ENCODE measurements at places on chromosomes 7 and 10.

GRCh38 chr7:92652536-92652935 is 62.3 kb upstream of the FAM133B start:
- DNase-seq = no peak

GRCh38 chr7:151394076-151395035 is 15.5 kb downstream of the WDR86 start:
- DNase-seq = no peak

GRCh38 chr10:85874208-85874607 is 492.4 kb downstream of the GRID1 start:
- DNase-seq = no peak

- DNase-seq = no peak
Measured at GRCh38 chr7:55127622-55128081, 108.8 kb downstream of the EGFR start.

DNA sequence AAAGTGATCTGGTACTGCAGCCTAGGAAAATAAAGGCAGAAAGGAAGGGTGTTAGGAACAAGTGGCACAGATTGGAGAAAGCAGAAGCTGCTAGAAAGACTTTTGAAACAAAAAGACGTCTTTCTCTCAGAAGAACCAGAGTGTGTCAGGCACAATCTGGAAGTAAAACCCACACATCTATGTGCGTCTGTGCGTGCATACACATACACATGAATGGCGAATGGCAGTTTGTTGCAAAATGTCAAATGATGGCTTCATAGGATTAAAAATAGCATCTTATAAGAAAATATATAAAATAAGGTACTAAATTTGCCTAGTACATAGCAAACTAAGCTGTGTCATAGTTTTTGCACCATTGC is 246.3 kb downstream of the CDK14 start:
- DNase-seq = no peak

DNA sequence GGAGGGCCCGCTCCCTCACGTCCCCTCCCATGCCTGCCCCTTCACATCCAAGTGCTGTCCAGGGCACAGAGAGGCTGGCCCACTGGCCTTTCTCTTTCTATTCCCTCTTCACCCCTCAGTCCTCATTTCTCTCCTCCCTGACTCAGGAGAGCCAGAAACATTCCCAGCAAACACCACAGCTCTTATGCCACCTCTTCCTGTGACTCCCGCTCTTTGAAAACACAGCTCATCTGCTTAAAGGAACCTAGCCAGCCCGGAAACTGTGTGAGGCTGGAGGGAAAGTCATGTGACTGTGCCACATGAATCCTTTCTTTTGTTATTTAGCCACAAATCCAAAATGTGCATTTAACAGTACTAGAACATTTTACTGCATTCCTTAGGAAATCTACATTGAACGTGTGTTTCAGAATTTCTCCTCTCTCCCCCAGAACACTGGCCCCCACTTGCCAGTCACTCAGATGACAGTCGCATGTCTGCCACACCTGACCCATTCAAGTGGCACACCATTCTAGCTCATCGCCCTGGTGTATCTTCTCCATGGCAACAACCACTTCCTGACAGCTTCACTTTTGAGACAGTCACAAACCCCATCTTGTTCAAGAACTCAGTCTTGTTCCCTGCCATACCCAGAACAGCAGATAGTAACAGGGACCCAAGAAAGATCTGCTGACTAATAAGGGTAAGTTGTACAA is 42.8 kb downstream of the GRB10 start:
- DNase-seq = peak; percentile 86

GRCh38 chr10:44993922-44994751 is 6.6 kb upstream of the ZNF22 start:
- no peak for DNase-seq

GRCh38 chr10:7408291-7409044 is 2.4 kb downstream of the SFMBT2 start:
- peak; percentile 43 for DNase-seq

DNA sequence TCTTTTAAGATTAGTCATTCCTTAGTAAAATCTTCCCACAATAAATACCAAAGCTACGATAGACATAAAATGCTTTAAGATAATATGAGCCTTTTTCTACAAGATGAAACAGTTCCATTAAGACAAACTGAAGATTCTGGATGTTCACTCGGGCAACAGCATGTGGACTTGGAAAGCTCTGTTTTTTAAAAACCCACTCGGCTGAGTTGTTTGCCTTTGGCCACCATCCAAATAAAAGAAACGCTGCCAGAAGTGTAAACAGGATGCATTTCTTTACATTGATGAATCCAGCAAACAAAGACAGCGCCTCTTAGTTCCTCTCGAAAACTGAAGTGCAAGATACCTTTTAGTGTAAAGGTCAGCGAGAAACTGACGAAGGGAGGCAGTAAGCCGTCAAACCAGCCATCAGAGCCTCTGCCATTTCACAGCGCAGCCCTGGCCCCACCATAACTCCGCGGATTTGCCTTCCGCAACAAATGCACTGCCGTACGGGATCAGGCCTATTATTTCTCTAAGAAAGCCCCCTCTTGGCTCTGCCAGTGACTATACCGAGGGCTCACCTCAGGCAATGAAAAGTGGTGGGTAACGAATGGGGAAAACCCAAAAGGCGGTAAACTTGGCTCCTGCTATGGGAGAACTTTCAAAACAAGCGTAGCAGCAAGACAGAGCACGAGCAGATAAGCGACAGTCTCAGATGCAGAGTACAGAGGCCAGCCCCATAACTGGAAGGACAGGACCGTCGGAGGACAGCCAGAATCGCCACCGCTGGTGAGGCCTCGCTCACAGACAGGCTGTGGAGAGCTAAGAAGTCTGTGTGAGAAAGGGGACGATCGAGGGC is 41.4 kb downstream of the GNA12 start:
- no peak for DNase-seq

GRCh38 chr10:49237985-49238384 is 49.8 kb upstream of the TMEM273 start:
- DNase-seq = no peak

DNA sequence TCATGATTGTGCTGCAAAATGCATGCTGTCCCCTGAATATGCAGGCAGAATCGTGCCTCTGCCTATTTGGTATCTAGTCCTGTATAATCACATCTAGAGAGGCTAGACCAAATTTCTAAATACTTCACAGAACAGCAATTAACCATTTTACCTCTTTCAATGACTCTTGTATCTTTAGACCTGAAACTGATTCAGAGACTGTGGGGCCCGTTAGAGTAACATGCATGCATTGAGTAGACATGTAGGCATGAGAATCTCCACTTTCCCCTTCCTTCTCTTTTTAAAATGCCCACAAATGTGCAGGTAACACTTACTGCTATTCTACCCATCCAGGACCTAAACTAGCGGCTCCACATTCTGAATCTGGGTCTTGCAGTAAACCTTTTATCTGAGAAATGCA is 8.8 kb downstream of the ZNF92 start:
- no peak for DNase-seq

DNA sequence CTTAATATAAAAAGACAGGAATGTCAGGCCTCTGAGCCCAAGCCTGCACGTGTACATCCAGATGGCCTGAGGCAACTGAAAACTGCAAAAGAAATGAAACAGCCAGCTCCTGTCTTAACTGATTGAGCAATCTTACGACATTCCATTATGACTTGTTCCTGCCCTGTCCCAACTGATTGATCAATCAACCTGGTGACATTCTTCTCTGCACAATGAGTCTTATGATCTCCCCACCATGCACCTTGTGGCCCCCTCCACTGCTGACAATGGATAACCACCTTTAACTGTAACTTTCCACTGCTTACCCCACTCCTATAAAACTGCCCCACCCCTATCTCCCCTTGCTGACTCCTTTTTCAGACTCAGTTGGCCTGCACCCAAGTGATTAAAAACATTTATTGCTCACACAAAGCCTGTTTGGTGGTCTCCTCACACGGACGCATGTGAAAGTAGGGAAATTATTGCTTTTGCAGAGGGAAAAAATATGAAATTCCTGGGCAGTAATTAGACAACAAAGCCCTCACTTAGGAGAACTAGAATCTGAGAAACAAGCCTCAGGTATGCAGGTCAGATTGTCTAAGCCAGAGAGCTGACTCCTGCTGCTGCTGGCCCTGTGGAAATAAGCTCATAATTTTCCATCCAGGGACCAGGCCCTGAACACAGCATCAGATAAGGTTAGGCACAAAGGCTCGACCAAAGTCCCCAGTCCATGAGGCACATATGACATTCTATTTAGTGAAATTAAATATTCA is 5.3 kb downstream of the CYP3A7 start:
- DNase-seq = no peak

- no peak for DNase-seq
Measured at GRCh38 chr10:70892631-70893030, 4.3 kb upstream of the PCBD1 start.

DNA sequence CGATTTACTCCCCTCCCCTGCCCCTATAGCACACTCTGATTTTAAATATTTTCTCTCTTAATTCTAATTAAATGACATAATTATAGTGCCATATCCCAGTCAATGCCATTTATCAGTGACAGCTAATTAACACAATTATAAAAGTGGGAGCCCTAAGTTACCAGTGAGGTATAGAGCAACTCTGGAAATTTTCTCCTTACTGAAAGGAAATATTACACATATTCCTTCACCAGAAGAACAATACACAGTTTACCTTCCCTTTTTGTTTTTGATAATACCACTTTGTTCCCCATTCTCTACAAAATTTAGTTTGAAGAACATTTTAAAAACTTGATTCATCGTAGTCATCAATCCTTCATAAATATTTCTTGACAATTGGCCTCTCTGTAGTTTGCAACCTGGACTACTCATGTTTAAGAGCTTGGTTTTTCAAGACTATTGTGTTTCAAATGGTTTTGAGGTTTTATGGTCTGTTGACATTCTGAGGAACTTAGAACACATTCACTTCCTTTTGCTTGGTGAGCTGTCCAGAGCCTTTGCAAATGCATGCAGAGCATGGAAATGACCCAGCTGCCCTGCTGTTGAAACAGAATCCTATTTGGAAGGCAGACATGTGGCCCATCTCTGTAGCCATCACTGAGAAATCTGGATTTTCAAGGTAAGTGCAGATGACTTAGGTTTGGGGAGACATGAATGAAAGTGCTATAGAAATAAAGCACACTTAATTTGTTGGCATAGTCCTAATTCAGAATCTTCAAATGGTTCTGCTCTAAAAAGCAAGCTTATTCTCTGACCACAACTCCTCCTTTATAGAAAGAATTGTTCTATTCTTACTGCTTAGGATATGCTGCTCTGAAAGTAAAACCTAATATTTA is at the start of gene GPR141:
TSS of gene GPR141 (plus strand) at position 521 of the 875 bp plus-strand sequence. CDS start 56,628 bp downstream, outside the sequence.
- no peak for DNase-seq

- DNase-seq = no peak
Measured at GRCh38 chr7:39659356-39660013, 36.1 kb downstream of the RALA start.

DNA sequence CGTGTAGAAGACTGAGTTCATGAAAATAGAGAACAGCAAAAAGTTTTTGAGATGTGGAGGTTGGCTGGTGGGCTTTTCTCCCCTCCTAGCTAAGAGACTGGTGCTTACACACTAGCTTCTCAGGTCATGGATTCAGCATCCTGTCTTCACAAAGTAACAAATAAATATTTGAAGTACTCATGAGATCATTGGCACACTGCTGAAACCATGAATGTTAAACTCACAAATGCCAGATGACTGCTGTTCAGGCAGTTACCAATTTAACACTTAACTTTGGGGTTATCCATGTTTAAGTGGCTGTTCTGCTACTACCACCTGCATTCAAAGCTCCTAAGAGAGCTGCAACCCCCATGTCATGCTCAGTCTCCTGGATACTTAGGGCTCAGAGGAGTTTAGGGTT is 119.0 kb upstream of the BET1 start:
- no peak for DNase-seq

DNA sequence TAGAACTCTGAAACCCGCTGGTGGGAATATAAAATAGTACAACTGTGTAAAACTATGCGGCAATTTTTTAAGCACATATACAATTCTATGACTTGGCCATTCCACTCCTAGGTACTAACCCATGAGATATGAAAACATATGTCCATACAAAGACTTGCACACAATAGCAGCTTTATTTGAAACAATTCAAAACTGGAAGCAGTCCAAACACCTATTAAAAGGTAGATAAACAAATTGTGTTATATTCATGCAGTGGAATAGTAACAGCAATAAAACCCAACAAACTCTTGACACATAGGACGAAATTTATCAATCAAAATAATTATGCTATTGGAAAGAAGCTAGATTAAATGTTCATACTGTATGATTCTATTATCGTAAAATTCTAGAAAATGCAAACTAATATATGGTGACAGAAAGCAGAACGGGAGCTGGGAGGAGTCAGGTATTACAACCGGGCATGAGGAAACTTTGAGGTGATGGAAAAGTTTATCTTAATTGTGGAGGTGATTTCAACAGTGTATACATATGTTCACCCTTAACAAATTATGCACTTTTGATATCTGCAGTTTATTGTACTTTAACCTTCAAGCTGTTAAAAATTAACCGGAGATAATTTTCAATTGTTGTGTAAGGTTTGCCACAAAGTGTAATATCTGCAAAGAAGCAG is 803 bp upstream of the STK31 start:
- no peak for DNase-seq

DNA sequence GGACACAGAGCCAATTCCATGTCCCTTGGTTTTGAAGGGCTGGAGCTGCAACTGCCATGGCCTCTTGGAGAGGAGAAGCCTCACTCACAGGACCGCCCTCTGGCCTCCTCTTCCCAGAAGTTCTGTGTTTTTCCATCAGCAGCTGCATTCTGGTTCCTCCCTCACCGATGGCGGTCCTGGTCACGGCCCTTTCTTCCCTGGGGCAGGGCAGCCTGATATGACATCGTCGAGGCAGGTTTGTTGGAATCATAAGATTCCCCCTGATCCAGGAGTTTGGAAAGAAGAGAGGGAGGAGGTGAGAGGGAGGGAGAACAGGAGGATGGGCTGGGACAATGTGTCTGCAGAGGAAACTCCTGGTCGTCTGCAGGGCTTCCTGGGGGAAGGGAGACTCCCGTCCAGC is 82.7 kb upstream of the PDZD8 start:
- DNase-seq = no peak

DNA sequence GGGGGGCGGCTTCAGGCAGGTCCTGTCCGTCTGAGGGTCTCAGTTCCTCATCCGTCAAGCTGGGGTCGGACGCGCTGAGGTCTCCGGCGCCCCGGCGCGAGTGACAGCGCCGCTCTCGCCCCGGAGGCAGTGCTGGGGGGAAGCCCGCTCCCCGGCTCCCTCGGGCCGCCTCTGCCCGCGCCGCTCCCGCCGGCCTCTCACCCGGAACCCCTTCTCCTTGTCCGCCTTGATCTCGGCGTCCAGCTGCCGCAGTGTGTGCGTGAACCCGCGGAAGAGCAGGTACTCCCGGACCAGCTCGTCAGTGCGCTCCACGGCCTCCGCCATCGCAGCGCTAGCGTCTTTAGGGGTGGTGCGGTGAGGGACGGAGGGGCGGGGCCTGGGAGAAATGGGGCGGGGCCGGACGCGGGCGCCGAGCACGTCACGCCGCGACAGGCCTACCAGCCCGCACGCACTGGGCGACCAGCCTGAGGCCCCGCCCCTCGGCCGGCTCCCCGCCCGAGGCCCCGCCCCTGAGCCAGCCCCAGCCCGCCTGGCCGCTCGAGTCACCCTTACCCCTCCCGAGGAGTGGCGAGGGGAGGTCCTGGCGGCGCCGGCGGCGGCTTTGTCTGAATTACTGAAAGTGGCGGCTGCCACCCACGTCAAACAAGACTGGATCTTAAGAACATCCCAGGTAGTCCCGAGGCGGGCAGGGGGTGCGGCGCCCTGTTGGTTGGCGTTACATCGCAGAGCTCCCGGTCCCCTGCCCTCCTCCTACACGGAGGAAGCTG is at the start of gene WDR91:
TSS of gene WDR91 (minus strand) at position 348 of the 767 bp plus-strand sequence. CDS start at position 324, 24 bp downstream.
- peak; percentile 89 for DNase-seq

GRCh38 chr10:101774589-101775272 is 1.2 kb downstream of the FGF8 start:
- DNase-seq = no peak

GRCh38 chr7:151777908-151778670 is 98.8 kb downstream of the PRKAG2 start:
- DNase-seq = no peak

Data from naive thymus-derived CD8-positive, alpha-beta T cell (primary cell).